ENCODE measurements at places on chromosomes 6 and 20.

DNA sequence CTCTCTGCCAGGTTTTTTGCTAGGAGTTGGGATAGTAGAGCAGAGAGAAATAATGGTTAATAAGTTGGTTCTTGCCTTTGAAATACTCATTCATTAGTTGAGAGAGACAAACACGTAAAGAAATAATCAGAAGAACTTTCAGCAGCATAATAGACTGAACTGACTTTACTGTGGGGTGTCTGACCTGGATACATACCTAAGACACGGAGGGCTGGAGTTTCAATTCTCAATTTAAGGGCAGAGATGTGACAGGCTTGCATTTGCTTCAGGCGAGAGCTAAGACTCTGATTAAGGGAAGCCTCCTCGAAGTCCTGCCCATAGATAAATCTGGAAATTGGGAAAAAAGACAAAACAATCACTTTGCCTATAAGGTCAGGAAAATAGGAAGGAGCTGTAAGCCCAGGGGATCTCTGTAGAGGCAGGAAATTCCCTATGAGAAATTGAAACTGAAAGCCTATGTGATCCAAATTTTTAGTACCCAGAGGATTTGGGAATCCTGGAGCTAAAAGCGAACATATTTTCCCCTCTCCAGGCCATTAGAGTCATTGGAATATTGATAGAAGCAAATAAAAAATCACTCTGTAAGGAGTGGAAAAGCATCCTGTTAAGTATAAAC is 276.8 kb downstream of the PHACTR1 start:
- no peak for DNase-seq

- no peak for DNase-seq
Observed at GRCh38 chr6:40937491-40937890, 101.5 kb downstream of the UNC5CL start.

DNA sequence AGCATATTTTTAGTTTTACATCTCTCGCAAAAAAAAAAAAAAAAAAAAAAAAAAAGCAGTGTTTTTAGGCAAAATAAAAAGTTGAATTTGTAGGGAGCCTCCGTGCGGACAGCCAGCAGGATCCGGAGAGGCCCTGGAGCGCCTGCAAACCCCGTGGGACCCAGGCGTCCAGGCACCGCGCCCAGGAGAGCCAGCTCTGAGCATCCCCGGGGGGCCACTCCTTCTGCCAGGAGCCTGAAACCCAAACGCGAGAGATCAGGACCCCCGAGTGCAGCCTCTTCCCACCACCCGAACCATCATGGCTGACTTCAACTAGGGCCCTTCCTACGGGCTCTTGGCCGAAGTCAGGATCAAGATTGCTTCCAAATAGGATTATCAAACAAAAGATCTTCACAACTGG is 54.1 kb upstream of the LY86 start:
- no peak for DNase-seq

GRCh38 chr6:149094156-149094555 is 223.4 kb upstream of the TAB2 start:
- no peak for DNase-seq

DNA sequence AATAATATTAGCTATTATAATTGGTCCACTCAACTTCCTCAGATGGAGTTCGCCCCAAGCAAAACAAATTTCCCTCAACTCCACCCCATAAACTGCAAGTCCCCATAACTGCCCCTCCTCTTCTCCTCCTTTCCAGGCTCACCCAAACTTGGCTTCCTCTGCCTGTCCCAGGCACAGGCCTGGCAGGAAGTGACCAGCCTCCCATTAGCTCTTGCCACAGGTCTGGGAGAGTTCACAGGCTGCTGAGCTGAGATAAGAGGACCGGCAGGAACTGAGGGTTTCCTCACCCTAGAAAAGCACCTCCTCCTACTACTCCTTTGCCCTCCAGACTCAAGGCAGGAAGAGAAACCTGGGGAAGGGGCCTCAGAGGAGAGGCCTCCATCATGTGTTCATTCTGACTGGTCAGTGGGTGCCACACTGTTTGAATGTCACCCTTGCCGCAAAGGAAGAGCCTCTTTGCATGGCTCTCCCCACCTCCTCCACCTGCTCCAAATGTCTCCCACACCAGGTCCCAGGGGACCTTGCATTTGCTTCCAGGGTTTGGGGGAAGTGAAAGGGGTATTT is 24.5 kb upstream of the SMIM29 start:
- DNase-seq, result no peak
